Spleen (tissue), 13 donors: ENCODE measurements at places on chromosomes 7 and 10. TPM values are rescaled to one million over a fixed set of nuclear protein-coding genes. Genes with fewer than 3 reads are reported as not detected.

DNA sequence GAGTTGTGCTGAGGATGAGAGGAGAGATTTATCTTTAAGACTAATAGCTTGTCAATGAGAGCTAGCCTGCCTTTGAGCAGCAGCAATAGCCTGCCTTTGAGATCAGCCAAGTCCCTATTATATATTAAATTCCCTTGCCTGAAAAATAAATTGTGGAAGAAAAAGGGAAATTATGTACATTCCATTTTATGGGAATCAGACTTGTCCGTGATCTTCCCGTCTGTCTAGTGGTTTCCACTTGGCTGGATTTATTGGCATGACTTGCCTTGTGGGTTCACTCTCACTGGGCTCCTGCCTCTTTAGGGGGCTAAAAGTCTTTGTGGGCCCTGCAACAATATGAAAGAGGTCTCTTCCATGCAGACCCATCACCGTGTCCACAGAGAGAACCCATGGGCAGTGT is 171.7 kb upstream of the FRMD4A start:
- H3K27ac ChIP-seq = no peak overlapping the region
- no peaks in the 10 kb centered on the region for H3K36me3 ChIP-seq
- H3K4me1 ChIP-seq = peaks cover 11% of the 10 kb centered on the region

GRCh38 chr10:109676703-109677102 is 246.6 kb downstream of the XPNPEP1 start:
- H3K36me3 ChIP-seq = no peaks in the 10 kb centered on the region
- no peak for DNase-seq
- no peaks in the 10 kb centered on the region for H3K4me1 ChIP-seq
- H3K27ac ChIP-seq = no peak overlapping the region

- H3K4me1 ChIP-seq = peaks cover 3% of the 10 kb centered on the region
- H3K27ac ChIP-seq = no peak overlapping the region
- H3K36me3 ChIP-seq = no peaks in the 10 kb centered on the region
- H3K27me3 ChIP-seq = no peaks in the 10 kb centered on the region
These were observed 28.2 kb downstream of the GPRIN2 start for GRCh38 chr10:46528171-46528671.

DNA sequence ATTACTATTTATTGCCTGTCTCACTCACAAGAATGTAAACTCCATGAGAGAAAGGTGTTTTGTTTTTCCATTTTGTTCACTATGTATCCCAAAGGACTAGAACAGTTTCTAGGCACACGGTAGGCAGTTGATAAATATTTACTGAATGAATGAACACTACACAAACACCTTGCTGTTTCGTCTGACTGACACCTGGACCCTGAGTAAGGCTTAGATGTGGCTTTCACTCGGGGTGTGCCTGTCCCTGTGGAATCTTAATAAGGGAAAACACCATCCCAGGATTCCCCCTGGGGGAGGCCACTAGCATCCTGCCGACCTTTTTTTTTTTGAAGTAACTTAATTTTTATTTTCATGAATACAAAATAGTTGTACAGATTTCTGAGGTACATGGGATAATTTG is 66.6 kb upstream of the STEAP1B start:
- H3K4me3 ChIP-seq = no peak overlapping the region

DNA sequence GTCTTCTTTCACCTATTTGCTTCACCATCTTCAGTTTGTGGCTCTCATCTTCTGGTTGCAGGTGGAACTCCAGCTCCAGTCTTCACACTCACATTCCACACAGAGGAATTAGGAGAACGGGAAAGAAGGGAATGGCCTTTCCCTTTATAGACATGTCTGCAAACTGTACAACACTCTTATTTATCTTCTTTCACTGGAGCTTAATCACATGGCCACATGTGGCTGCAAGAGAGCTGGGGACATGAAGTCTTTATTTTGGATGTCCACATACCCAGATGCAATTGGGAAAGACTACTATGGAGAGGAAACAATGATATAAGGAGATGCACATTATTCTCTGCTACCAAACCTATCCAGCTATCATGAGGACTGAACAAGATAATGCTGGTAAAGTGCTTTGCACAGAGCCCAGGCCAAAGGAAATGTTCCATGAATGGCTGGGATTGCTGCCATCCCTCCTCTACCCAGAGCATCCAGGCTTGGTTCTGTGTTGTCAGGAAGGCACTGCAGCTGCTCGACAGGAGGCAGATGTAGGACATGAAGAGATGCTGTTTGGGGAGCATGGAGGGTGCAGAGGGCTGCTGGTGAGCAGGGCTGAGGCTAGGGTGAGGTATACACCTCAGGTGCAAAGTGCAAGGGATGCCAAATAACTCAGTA is 183.8 kb upstream of the TBX20 start:
- no peaks in the 10 kb centered on the region for H3K4me1 ChIP-seq
- no peak for DNase-seq
- H3K27ac ChIP-seq = no peak overlapping the region
- no peaks in the 10 kb centered on the region for H3K36me3 ChIP-seq
- H3K27me3 ChIP-seq = no peaks in the 10 kb centered on the region
- no peak overlapping the region for H3K4me3 ChIP-seq

DNA sequence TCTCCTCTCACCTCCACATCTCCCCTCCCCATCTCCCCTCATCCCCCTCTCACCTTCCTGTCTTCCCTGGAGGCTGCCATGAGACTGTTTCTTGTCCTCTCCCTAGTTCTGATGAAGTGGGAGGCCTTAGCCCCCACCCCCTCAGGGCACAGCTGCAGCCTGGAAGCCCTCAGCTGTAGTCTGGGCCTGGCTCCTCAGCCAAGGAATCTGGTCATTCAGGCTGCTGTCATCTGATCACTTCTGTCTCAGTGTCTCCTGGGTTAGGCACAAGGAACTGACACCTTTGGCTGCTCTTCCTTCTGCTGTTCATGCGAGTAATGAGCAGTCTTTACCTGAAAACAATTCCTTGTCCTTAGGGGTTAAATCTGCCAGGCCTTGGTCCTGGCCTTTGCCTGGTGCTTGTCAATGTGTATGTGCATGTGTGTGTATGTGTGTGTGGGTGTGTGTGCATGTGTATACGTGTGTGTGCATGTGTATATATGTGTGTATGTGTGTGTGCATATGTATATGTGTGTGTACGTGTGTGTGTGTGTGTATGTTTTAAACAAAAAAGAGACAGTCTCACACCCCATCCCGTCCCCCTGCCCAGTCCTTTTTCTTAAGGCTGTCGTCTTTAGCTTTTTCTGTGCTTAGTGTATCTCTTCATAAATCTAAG is 153.5 kb upstream of the TMEM72 start:
- H3K27me3 ChIP-seq = no peaks in the 10 kb centered on the region
- no peak overlapping the region for H3K27ac ChIP-seq
- DNase-seq = no peak
- no peaks in the 10 kb centered on the region for H3K36me3 ChIP-seq

DNA sequence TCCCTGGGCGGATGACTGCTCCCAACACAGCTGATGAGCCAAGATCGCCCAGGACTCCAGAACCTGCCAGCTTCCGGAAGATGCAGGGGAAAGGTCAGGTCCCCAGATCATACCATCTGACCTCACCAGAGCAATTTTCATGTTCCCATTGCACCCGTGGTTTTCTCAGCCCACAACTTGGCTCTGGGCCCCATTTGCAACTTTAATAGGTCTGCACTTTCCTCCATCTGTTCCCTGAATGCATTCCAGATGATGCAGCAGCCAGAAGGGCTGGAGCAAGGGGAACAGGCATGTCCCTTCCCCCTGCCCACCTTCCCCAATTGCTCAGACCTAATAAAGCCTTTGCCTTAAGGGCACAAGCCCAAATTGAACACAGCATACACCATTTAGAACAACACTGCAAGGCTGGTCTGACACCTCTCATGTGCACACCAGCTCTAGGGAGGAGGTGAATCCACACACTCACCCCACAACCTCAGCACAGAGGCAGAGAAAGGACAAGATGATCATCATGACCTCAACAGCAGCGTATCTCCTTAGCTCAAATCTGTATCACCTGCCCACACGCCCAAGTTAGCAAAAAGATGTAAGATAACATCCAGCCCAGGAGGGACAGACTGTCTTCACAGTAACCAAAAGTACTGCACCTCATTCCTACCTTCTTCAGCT is 87.5 kb downstream of the PLXNA4 start:
- H3K4me3 ChIP-seq = no peak overlapping the region
- H3K27ac ChIP-seq = no peak overlapping the region
- no peaks in the 10 kb centered on the region for H3K27me3 ChIP-seq
- DNase-seq = no peak
- H3K36me3 ChIP-seq = no peaks in the 10 kb centered on the region
- peaks cover 9% of the 10 kb centered on the region for H3K4me1 ChIP-seq

- H3K36me3 ChIP-seq = no peaks in the 10 kb centered on the region
- H3K4me1 ChIP-seq = no peaks in the 10 kb centered on the region
- no peak overlapping the region for H3K4me3 ChIP-seq
These were observed 51.9 kb downstream of the CCNY start for GRCh38 chr10:35388197-35388596.

DNA sequence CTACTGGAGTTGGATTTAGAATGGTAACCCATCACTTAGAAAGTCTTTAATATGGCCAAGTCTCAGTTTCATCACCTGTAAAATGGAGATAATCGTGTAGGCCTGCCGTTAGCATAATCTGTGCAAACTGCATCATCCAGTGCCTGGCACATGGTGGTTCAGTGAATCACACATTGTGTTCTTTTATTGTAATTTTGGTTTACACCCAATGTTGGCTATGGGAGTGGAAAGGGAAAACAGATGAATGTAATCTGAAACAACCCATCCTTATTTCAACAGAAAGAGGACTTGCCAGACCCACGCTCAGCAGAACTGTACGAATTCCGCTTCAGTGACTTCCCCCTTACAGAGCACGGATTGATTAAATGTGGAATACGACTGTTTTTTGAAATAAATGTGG is 27.5 kb downstream of the PDE6C start:
- H3K27ac ChIP-seq = no peak overlapping the region
- H3K4me3 ChIP-seq = no peak overlapping the region
- H3K4me1 ChIP-seq = no peaks in the 10 kb centered on the region
- H3K36me3 ChIP-seq = no peaks in the 10 kb centered on the region
- no peak for DNase-seq

- no peak for DNase-seq
- H3K4me1 ChIP-seq = no peaks in the 10 kb centered on the region
- H3K36me3 ChIP-seq = no peaks in the 10 kb centered on the region
- H3K4me3 ChIP-seq = no peak overlapping the region
- H3K27ac ChIP-seq = no peak overlapping the region
- no peaks in the 10 kb centered on the region for H3K27me3 ChIP-seq
These were observed 527.3 kb upstream of the SEMA3D start for GRCh38 chr7:85714043-85714578.

- peaks cover 4% of the 10 kb centered on the region for H3K27me3 ChIP-seq
- peak; percentile 29 for DNase-seq
- no peak overlapping the region for H3K4me3 ChIP-seq
- H3K4me1 ChIP-seq = no peaks in the 10 kb centered on the region
- no peaks in the 10 kb centered on the region for H3K36me3 ChIP-seq
These were observed 72.7 kb downstream of the CFAP46 start for GRCh38 chr10:132869621-132870020.

DNA sequence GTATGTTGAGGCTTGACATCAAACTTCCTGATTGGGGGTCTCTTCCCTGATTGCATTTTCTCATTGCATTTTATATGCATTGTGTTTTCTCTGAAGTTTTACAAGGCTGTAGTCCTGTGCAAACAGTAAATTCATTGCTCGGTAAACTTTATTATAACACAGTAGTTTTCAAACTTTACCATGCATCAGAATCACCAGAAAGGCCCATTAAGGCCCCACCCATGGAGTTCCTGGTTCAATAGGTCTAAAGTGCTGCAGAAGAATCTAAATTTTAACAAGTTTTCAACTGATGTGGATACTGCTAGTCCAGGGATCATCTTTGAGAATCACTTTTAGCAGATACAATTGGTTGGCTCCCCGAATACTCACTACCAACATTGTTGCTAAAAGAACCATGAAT is 634.7 kb upstream of the LRRTM3 start:
- no peaks in the 10 kb centered on the region for H3K4me1 ChIP-seq
- no peak overlapping the region for H3K4me3 ChIP-seq
- no peaks in the 10 kb centered on the region for H3K36me3 ChIP-seq
- no peak overlapping the region for H3K27ac ChIP-seq
- DNase-seq = no peak

- no peak overlapping the region for H3K4me3 ChIP-seq
- no peaks in the 10 kb centered on the region for H3K4me1 ChIP-seq
- no peaks in the 10 kb centered on the region for H3K27me3 ChIP-seq
- no peak for DNase-seq
- H3K36me3 ChIP-seq = no peaks in the 10 kb centered on the region
These were observed 98.2 kb downstream of the FANK1 start for GRCh38 chr10:125994601-125995000.

DNA sequence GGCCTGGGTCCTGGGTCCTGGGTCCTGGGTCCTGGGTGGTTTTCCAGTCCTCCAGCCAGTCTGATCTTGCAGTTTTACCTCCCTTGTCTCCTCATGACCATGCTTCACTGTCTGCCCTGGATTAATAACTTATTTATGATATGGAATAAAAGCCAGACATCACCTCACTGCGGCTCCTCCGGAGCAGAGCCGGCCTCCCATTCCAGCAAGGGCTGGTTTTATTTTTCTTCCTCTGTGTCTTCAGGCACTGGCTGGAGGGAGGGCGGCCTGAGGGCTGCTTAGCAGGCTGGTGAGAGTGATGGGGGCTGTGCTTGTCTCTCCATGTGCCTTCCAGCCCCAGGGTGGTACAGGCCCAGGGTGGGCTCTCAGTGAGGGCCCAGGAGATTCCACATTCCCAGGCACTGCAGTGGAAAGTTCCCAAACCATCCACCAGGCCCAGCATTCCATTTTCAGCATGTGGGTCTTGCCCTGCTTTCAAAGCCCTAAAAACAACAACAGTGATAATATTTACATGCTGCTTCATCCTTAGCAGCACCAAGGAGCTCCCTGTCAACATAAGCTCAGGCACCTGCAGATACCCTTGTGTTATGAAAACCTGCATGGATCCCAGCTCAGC is 12.6 kb downstream of the ADAMTS14 start:
- H3K27me3 ChIP-seq = no peaks in the 10 kb centered on the region
- no peak for DNase-seq
- H3K4me3 ChIP-seq = no peak overlapping the region
- no peak overlapping the region for H3K27ac ChIP-seq

DNA sequence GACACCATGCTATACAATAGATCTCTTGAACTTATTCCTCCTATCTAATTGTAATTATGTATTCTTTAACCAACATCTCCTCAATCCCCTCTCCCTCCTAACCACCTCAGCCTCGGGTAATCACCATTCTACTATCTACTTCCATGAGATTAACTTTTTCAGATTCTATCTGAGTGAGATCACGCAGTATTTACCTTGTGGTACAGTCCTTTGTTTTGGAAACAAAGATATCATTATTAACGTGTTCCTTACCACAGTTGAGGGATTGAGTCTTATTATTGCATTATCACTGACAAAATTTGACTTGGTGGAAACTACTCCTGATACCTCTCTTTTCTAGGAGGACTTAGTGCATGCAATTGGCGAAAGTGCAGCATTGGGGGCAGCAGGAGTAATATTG is 26.0 kb upstream of the HYAL4 start:
- no peaks in the 10 kb centered on the region for H3K27me3 ChIP-seq
- no peaks in the 10 kb centered on the region for H3K36me3 ChIP-seq
- H3K4me1 ChIP-seq = no peaks in the 10 kb centered on the region
- DNase-seq = no peak
- H3K27ac ChIP-seq = no peak overlapping the region

- DNase-seq = no peak
- no peaks in the 10 kb centered on the region for H3K4me1 ChIP-seq
- no peak overlapping the region for H3K4me3 ChIP-seq
- H3K27ac ChIP-seq = no peak overlapping the region
- no peaks in the 10 kb centered on the region for H3K36me3 ChIP-seq
These were observed 49.2 kb downstream of the LGI1 start for GRCh38 chr10:93806903-93807302.

The BTBD16 gene
- not detected for total RNA-seq

The GOLGA7B gene
- total RNA-seq = 0.51 TPM

The ANKRD30A gene
- not detected for total RNA-seq

The ADRB1 gene
- total RNA-seq = 3.0 TPM

The PDE1C gene
- 0.94 TPM for total RNA-seq

The OR2A5 gene
- not detected for total RNA-seq

The OR9A2 gene
- not detected for total RNA-seq

The OR2A1 gene
- not detected for total RNA-seq

The ARMC10 gene
- 29.8 TPM for total RNA-seq
